Right ventricle myocardium superior (tissue), 1 donor: ENCODE measurements at places on chromosomes 5 and 9.

- DNase-seq = no peak
These were observed at the start of gene ESM1 for GRCh38 chr5:54985301-54986268. TSS of gene ESM1 (minus strand) at chr5:54985593. CDS start at chr5:54985517, 76 bp downstream.

GRCh38 chr5:45687701-45688100 lies 8.5 kb downstream of the HCN1 start:
- no peak for DNase-seq

- DNase-seq = no peak
These were observed 237.2 kb upstream of the IL12B start for GRCh38 chr5:159567461-159567860.

DNA sequence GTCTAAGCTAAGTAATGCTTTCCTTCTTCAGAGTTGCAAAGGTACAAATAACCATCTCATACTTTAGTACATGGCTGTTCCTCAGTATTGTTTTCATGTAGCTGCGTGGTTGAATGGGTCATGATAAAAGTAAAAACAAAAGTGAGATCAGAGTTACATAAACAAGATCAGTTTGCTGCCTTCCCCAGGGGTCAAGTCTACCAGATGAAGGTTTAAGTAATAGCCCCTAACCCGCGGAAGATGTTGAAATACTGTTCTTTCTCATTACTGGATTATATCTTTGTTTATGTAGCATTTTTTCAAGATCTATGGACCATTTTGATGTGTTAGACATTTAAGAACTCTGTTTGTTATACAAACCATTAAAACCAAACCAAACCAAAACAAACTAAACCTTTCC lies 34.1 kb upstream of the ARRDC3 start:
- DNase-seq = no peak

GRCh38 chr5:55702598-55703345 lies 9.4 kb downstream of the SLC38A9 start:
- DNase-seq = no peak

DNA sequence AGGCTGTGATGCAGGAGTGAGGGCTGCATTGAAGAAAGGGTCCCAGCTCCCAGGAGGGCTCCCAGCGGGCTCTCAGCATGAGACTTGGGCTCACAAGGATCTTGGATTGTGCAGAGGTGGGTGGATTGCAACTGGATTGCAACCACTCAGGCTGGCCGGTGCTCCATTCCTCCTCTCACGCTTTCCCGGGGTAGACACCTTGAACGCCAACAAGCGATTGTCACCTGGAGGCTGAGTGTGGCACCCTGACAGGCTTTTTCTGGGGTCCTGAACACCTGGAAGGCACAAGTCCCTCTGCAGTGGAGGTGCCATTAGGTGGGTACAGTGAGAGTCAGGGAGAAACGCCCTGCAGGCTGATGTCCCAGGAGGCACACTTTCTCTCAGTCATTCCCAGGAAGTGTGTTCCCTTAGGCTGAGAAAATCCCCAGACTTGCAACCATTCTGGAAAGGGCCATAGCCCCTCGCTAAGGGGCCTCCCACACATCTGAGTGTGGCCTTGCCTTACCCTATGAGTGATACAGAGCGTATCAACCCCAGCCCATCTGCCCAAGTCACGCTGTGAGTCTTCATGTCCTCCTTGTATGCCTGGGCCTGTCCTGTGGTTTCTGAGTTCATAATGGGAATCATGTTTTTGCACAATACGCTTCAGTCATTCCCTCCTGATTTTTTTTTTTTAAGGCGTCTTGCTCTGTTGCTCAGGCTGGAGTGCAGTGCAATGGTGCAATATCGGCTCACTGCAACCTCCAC lies 488.1 kb downstream of the IRX1 start:
- DNase-seq = no peak

GRCh38 chr9:108933231-108933717 lies 650 bp downstream of the ELP1 start:
- DNase-seq = no peak

DNA sequence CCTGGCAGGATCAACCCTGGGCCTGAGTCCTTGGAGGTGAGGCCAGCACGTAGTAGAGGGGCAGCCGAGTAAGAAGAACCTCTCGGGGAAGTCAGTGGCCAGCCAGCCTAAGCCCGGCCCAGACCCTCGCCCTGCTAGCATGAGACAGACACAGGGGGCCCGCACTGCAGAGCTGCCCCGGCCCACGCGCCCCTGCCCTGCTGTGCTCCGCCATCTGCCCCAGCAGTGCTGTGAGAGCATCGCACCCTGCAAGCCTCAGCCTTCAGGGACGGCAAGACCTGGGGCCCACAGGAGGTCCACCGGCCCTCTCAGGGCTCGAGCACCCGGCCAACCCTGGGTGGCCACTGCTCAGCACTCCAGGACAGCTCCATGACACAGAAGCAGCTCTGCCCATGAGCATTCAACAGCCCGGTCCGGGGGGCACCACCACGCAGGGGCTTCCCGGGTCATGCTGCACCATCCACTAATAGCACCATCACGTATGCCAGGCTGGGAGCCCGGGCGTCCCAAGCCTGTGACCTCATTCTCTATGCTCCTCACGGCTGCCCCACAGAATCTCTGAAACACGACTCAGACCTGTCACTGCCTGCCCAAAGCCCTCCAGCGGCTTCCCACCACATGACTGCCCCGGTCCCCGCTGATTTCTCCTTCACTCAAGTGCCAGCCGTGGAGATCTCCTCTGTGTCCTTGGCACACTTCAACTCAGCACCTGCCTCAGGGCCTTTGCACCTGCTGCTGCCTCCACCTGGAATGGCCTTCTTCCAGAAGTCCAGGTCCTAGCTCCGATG lies 38.1 kb downstream of the ADAMTS2 start:
- peak; percentile 32 for DNase-seq

DNA sequence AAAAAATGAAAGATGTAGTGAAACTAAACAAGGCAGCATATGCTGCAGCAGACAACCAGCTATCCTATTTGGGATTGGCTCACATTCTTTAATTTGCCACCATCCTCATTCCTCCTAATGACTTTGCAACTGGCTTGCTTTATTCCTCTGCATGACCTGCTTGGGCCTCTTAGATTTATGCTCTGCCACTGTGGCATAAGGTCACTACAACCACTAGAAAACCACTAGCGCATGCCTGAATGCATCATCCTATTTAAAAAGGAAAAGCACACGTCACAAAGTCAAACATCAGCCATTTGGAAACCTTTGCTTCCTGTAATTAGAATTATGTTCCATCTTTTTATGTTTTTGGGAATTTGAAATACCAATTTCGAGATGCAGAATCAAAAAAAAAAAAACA lies 40.8 kb upstream of the CCDC152 start:
- DNase-seq = no peak

GRCh38 chr5:108418197-108418596 lies 36.3 kb upstream of the FBXL17 start:
- peak; percentile 88 for DNase-seq

DNA sequence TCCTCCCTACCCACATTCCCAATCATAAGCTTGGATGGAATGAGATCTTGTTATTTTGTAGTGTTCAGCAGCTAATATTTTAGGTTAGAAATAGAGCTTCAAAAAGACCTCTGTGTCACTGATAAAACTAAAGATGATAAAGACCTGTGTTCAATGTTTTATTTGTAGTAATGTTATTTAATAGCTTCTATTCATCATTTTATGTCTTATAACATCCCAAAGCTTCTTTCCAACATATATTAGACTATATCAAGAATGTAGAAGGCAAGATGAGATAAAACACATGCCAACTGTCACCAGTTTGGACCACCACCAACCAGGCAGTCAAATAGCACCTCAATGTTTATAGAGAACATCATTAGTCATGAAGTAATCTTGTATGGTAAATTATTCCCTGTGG lies 409.5 kb upstream of the ITGA1 start:
- no peak for DNase-seq

DNA sequence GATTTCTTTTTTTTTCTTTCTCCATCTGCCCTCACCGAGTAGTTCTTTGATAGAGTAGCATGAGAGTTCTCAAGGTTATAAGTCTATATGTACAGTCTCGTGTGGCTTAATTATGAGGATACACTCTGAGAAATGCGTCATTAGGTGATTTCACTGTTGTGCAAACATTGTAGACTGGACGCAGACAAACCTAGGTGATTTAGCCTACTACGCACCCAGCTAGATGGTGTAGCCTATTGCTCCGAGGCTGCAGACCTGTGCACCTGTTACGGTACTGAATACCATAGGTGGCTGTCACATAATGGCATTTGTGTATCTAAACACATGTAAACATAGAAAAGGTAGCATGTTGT lies 26.9 kb upstream of the CORO2A start:
- no peak for DNase-seq

- DNase-seq = no peak
These were observed 177.3 kb upstream of the C9orf72 start for GRCh38 chr9:27750566-27750965.

- no peak for DNase-seq
These were observed 186.0 kb upstream of the ADRA1B start for GRCh38 chr5:159730285-159730684.

DNA sequence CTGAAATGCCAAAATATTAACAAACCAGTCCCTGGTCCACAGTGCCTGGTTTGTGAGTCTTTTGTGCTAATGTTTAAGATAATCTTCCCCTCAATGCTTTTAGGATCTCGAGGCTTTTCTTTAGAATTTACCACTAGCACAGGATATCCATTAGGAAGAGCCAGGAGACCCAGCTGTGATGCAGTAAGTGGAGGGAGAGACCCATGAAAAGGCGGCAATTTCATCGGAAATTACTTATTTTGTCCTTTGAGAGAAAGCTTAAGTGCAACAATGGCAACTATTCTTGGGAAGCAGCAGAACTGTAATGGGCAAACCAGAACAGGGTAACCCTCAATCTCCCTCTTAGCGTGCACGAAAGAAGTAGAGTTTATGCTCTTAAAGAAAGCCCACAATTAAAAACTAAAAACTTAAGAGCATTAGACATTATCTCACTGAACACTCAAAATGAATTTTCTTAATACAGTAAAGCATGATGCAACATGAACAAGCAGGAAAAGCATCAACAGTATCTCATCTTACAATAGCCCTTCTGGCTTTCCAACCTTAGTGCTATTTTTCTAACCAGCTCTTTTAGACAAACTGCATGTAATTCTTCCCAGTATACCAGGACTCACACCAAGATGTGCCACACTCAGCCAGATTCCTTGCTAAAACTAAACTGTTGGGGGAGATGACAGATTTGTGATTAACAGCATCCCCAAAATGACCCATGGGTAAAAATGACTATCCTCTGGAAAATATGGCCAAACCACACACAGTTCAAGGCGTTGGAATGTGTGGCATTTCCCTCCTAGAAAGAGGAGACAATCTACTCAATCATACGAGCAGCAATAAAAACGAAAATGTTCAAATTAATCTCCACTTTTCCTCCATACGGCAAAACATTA lies 36.4 kb downstream of the PWWP2A start:
- no peak for DNase-seq

GRCh38 chr5:133606835-133607234 lies 5.5 kb downstream of the FSTL4 start:
- DNase-seq = no peak

GRCh38 chr5:168187614-168188013 lies 103.8 kb upstream of the WWC1 start:
- no peak for DNase-seq

DNA sequence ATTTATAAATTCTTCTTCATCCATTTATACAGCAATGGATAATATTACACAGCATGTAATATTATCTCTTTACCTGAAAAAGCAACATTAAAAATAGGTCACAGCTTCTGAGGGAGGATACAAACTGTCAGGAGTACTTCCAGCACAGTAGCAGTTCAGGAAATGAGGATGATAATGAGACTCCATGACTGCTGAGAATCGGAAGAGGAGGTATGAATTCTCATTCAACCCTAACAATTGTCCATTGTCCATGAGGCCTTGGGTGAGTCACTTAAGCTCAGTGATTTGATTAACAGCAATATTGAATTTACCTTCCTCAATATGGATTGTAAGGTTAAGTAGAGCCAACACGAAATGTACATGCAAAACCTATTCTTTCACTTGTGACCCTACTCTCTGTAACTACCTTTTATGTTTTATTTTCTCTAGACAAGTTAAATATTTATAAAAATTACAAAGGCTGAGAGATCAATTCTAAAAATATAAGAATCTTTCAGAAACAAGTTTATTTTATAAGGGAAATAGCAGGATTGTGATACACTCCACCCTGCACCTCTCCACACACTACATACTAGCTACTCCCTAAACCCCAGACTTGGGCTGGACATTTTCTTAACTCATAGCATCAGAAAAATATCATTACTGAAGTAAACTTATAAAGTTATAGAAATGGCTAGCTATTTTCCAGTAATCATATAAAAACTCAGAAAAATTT lies 159.1 kb upstream of the ACOT12 start:
- DNase-seq = no peak

- DNase-seq = no peak
These were observed 408.0 kb downstream of the CTNND2 start for GRCh38 chr5:11496137-11496719.

DNA sequence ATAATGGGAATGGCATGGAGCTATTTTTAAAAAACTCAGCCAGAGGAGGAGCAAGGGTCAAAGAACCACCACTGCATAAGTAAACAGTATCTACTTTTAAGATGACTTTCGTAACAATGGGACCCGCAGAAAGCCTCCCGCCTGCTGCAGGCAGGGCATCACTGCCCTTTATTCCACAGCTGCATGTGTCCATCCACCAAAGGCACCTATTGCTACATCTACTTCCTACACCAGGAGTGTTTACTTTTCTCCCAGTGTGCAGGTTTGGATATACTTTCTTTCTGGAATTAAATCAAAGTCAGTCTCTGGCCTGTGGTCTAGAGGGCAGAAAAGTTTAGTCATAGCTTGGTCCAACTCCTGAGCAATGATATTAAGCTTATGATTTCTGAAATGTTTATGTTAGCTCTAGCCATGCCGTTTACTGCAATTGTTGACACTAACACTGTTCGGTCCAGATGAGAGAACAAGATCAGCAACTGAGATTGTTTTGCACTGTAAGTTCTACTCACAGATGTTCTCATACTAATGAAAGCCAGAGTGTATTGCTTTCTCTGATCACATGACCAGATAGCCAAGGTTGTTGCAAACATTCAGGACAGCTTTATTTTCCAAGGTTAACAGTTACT lies 391.5 kb downstream of the FGF10 start:
- DNase-seq = no peak

DNA sequence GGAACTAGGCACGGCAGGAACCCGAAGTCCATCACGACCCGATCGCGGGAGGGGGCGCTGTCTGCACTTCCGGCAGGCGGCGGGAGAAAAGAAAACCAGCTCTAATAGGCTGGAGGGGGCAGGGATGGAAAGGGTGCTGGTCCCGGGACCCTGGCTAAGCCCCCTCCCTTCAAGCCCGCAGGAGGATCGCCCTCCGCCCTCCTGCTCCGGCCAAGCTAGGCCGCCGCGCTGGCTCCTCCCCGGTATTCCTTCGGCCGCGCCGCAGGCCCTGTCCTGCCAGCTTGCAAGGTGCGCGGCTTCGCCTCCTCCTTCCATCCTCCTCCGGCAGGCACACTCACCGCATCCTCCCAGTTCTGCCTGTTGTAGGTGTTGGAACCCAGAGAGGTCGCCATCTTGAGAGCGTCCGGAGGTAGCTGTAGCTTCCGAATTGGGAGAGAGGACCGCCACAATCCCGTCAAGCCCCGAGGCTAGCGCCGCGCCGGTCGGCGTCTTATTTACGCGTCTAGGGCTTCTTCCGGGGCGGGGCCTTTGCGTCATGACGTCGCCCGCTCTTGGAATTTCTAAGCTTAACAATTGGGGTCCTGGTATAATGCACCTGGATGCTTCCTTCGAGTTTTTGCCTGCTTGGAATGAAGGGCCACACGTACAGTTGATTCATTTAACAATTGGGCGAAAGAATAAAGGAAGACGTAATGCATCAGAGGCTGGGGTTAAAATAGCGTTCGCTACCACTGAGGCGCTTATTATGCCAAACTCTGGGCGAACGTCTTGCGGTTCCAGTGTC lies at the start of gene RBM22:
RBM22 (minus strand) TSS at position 469 of the 784 bp plus-strand sequence; CDS start at position 392, 77 bp downstream.
- peak; percentile 97 for DNase-seq
